ENCODE measurements at places on chromosomes 4 and X. TPM values are rescaled to one million over a fixed set of nuclear protein-coding genes. Genes with fewer than 3 reads are reported as not detected.

Gene WDR17
- total RNA-seq, result 0.86 TPM

DNA sequence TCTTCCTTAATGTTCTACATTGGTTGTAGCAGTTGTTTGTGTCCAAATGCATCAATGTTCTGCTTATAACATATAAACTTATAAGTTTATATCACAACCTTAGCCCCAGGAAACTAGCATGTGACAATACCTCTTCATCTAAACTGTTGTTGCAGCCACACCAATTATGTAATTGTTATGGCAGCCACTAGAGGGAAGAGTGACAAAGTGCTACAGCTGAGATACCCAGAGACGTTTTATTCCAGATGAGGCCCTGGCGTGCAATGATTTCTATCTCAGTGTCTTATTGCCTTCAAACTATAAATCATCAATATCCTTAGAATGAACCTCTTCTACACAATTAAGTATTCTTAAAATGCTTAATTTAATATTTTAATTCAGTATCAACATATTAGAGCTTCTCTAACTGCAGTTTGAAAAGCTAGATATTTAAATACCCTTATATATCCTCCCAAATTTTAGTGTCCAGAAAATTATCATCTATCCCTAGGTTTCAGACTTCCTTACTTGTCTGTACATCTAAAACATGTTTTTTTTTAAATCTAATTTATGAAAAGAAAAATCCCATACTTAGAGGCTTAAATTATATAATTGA lies 171.6 kb downstream of the PCDH10 start:
- peak; percentile 37 for DNase-seq

Gene CSN1S1
- total RNA-seq, result not detected

GRCh38 chr4:1361431-1361830 lies 14.4 kb downstream of the UVSSA start:
- no peak for DNase-seq

Gene SYAP1
- 34.8 TPM for total RNA-seq

GRCh38 chrX:74325130-74326059 lies 21.4 kb downstream of the ZCCHC13 start:
- DNase-seq, result no peak

- DNase-seq, result no peak
Observed at GRCh38 chrX:47178337-47178736, 15.3 kb upstream of the UBA1 start.

DNA sequence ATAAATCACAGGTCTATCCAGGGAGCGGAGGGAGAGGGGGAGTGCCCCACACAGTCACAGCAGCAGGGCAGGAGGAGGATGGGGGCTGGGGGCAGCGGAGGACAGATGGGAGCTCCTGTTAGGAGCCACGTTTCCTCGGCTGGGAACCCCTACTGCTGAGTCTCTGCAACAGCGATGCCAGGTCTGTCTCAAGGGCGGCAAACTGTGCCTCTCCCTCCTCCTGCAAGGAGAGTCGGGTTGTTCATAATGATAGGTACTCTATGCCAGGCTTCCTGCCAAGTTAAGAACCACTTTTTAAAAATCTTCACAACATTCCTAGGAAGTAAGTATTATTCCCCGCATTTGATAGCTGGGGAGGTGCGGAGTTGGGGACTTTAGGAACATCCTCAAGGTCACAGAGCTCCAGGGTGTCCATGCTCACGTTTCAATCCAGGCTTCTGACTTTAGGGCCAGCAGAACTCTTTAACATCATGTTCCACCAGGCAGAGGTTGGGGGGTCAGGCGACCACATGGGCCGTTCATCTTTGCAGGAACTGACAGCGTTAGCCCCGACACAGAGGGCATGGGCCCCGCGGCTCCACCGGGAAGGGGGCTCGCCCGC lies 98.3 kb upstream of the MAML3 start:
- peak; percentile 26 for DNase-seq

- DNase-seq, result peak; percentile 87
Observed at GRCh38 chrX:30620980-30621618, 32.1 kb upstream of the GK start.

- no peak for DNase-seq
Observed at GRCh38 chr4:73853246-73853704, at the start of gene PF4V1. Gene PF4V1 (plus strand): TSS chr4:73853296. CDS start chr4:73853363, 67 bp downstream.

Gene GYPE
- not detected for total RNA-seq

Gene MAP3K15
- total RNA-seq, result not detected

DNA sequence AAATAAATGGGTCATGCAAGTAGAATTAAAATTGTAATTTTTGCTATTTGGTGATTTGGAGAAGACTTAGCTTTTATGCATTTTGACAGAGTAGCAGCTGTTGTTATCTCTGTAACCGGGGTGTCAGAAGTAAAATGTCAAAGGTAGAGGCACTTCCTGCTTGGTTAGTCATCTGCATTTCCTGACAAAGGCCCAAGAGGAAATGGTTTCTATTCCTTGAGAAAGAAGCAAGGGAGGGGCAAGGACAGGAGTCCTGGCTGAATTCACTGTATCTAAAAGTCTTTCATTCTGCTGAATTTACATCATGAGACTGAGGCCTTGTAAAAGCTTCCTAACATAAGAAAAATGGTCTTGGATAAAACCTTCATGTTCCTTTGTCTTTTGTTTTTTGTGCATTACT lies 550.9 kb upstream of the BOD1L1 start:
- peak; percentile 70 for DNase-seq

Gene CSAG2
- not detected for total RNA-seq

DNA sequence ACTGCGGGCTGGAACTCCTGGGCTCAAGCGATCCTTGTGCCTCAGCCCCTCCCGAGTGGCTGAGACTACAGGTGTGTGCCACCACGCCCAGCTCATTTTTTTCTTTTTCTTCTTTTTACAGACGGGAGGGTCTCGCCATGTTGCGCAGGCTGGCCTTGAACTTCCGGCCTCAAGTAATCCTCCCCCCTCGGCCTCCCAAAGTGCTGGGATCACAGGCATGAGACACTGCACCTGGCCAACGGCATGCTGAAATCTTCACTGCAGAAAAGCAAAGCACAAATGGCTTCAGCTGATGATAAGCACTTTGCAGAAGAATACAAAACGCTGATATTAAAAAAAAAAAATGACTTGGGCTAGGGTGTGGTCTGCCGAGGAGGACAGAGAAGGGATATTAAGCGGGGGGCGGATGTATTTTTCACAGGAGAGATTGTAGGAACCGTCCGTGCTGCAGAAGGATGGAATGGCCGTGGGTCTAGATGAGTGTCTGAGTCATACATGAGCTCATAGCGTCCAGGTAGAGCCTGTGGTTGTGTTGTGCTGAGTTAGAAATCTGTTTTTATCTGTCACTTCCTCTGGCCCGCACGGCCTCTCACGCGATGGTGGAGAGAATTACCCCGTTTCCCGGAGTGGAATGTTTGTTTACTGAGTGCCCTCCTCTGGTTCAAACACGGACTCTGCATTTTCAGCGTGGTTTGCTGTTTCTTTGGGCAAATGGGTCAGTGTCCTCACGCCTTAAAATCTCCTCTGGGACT lies 8.5 kb upstream of the AKAP17A start:
- peak; percentile 92 for DNase-seq

GRCh38 chr4:30380404-30380998 lies 339.7 kb upstream of the PCDH7 start:
- peak; percentile 52 for DNase-seq

Gene ITGB1BP2
- 2.2 TPM for total RNA-seq

Gene BCOR
- total RNA-seq, result 35.5 TPM

- no peak for DNase-seq
Observed at GRCh38 chrX:49175435-49176274, 4.0 kb downstream of the PLP2 start.

- no peak for DNase-seq
Observed at GRCh38 chr4:1379351-1379781, 26.9 kb downstream of the NKX1-1 start.

Gene PRRG1
- total RNA-seq, result 18.4 TPM

Gene NSD2
- 44.9 TPM for total RNA-seq

Gene GYPB
- not detected for total RNA-seq

Gene TIMM17B
- total RNA-seq, result 77.6 TPM

Gene ZFP42
- total RNA-seq, result 0.07 TPM

Gene BTC
- total RNA-seq, result 0.54 TPM

DNA sequence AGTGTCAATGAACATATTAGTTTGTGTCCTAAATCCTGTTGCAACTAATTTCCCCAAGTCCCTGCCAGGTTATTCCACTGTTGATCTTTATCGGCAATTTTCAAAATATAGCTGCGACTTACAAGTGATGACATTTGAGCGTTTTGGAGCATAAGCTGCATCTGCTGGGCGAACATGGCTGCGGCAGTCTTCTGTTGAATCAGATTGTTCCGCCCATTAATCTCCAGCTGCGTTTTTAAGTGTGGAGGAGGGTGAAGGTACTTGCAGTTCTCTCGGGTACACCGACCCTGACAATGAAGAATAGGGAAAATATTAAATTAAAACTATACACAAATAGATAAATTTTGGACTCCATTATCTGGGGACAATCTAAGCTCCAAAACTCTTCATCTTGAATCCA lies 82.7 kb downstream of the MBNL3 start:
- no peak for DNase-seq

DNA sequence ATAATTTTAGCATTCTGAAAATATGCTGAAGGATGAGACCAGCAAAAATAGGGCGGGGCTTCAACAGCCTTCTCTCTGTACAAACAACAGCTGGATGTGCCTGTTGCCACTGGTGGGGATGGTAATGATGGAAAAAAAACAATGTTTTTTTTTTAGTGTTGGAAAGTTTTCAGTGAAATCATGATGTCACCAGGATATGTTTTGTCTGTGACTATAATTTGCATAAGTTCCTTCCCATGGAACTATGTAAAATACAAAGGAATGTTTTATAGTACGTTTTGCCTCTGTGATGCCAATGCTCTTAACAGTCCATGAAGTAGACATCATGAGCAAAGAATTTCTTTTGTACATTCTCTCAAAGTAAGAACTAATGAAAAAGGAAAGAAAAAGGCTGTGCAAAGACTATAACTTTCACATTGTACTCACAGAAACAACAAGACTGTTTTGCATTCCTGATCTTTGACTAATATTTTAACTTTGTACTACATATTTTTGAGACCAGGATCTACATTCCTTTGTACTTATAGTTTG lies 589.7 kb downstream of the SPRY1 start:
- peak; percentile 76 for DNase-seq

GRCh38 chr4:169094656-169095231 lies 84.7 kb upstream of the CBR4 start:
- DNase-seq, result no peak

- DNase-seq, result no peak
Observed at GRCh38 chrX:131332331-131332730, 43.2 kb upstream of the IGSF1 start.

All from M059J (cell line).